ENCODE measurements at places on chromosomes 1 and 21.

DNA sequence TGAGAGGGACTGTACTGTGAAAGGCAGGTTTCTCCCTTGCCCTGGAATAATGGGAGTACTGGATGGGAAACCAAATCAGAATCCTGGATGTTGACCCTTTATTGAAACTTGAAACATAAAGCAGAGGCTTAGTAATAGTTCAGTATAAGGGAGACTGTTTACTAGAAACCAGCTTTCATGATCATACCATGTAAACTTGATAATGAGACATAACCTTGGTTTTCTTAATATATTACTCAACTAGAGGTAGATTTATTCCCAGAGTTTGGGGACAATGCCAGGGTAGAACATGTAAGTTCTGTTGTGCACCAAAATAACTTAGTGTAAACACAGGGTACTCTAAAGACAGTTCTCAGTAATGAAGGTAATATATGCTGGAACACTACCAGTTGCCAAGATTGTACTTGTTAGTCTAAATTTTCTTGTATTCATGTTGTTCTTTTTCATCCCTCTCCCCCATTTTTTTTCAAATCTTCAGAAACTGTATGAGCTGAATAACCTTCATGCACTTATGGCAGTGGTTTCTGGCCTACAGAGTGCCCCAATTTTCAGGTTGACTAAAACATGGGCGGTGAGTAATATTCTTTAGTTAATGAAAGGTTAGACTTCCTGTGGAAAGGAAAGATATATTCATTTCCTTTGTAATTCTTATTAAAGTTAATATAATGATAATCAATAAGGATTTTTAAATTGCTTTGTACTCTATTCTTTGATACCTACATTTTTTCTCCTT, 49.6 kb downstream of the ANGPTL1 start:
- DNase-seq, result no peak

GRCh38 chr1:226776975-226777374, 37.9 kb upstream of the ITPKB start:
- DNase-seq, result no peak

DNA sequence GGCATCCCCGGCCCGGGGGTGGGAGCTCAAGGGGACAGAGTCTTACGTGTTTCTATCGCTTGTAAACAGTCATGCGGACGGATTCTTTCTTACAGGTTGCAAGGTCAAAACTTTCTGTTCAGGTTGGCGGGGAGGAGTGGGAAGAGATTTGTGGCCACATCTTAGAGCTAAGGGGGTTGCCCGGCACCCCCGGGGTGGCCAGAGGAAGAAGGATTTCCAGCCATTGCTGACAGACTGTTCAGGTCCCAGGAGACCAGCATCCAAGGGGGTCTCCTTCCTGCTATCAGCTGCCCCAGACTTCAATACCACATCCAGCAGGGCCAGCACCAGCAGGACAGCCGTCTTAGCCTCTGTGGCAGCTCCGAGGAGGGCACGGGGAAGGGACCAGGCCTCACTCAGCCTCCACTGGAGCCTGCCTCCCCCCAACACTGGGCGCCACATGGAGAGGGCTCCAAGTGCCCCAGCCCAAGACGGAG, 52.0 kb downstream of the KIF21B start:
- no peak for DNase-seq

DNA sequence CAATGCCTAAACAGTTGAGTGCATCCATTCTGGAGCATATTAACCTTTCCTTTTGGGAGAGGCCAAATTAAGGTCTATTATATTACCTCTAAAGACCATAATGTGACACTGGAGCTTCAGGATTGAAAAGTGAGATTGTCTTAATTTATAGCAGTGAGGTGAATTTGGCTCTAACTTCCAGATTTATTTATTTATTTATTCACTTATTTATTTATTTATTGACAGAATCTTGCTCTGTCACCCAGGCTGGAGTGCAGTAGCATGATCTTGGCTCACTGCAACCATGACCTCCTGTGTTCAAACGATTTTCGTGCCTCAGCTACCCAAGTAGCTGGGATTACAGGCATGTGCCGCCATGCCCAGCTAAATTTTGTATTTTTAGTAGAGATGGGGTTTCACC, 19.1 kb downstream of the ZCCHC17 start:
- no peak for DNase-seq

- no peak for DNase-seq
These were observed 596.4 kb upstream of the ZRANB2 start for GRCh38 chr1:71676979-71677925.

DNA sequence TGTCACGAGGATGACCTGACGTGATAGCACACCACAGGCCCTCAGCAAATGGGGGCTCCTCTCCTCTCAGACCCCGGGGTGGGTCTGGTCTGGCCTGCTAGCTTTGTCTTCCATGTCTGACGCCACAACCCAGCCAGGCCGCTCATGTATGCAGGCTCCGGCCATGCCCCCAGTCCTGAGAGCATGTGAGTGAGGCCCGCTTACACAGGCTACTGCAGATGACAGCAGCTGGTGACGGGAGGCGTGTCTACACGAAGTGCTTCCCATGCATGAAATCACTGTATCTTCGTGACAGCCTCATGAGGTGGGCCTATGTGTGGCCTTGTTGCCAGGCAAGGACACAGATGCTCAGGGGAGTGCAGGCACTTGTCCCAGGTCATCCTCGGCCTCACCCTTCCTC, 16.4 kb downstream of the WNT4 start:
- no peak for DNase-seq

- no peak for DNase-seq
These were observed 108.7 kb downstream of the DISP1 start for GRCh38 chr1:222923506-222923905.

DNA sequence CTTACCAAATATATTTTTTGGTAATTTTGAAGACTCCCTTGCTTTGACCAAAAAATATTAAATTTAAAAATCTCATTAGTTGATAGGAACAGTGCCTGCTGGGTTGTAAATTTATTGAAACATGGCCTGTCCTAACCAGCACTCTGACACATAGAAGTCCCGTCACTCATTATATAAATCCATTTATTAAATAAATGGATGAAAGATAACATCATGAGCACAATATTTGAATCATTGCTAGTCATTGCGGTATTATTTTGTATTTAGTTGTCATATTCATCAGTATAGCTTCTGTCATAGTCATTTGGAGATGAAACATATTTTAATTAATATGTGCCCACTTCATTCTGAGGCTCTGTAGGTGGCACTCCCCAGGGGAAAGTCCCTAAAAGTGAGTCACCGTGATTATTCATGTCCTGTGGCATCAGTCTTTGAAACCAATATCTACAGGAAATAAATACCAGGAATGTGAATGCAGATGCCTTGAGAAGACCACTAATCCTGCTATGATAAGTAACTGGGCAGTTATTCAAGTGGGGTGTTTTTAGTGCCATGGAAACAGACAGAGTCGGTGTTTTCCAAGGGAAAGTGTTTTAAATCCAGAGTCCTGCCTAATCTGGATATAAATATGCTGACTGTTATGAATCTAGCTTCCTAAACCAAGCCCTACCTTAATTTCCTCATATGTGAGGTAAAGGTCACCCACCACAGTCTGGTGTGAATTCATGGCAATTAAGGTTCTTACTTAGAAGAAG, 302.0 kb downstream of the DUSP10 start:
- no peak for DNase-seq

DNA sequence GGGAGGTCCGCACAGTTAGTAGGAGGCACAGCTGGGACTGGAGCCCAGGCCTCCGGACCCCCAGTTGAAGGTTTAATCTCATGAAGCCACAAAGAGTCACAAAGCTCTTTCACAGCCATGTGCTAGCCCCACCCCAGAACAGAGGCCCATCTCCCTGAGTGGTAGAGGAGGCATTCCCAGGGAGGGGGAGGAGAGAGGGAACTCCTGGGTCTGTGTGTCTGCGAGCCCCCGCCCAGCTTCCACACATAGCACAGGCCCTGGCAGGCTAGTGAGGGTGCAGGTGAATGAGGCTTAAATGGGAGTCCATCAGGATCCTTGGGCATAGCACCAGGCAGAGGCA, 197.8 kb downstream of the MATN1 start:
- DNase-seq, result no peak

GRCh38 chr1:199394856-199395255, 632.7 kb upstream of the NR5A2 start:
- DNase-seq, result no peak

DNA sequence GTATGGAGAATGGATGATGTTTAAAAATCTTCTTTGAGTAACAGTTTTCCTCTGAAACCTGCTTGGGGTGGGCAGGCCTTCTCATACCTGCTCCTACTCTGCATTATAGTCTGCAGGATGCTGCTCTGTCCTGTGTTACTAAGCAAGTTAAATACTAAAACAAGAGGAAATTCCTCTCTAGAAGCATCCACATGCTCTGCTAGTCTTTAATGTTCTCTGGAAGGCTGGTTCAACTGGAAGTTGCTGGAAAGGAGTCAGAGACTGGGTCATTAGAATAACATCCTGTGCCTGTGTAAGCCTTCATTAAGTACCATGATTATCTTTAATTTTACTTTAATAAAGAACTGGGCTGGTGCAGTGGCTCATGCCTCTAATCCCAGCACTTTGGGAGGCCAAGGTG, 5.8 kb downstream of the SELP start:
- DNase-seq, result no peak

GRCh38 chr1:228917755-228918154, 182.5 kb downstream of the RHOU start:
- DNase-seq, result no peak

GRCh38 chr1:192575499-192576189, at the start of gene RGS1:
RGS1 (plus strand) TSS chr1:192575773; CDS start chr1:192575793, 20 bp downstream.
- peak; percentile 33 for DNase-seq

- no peak for DNase-seq
These were observed 25.8 kb downstream of the OSBPL9 start for GRCh38 chr1:51642739-51643142.

DNA sequence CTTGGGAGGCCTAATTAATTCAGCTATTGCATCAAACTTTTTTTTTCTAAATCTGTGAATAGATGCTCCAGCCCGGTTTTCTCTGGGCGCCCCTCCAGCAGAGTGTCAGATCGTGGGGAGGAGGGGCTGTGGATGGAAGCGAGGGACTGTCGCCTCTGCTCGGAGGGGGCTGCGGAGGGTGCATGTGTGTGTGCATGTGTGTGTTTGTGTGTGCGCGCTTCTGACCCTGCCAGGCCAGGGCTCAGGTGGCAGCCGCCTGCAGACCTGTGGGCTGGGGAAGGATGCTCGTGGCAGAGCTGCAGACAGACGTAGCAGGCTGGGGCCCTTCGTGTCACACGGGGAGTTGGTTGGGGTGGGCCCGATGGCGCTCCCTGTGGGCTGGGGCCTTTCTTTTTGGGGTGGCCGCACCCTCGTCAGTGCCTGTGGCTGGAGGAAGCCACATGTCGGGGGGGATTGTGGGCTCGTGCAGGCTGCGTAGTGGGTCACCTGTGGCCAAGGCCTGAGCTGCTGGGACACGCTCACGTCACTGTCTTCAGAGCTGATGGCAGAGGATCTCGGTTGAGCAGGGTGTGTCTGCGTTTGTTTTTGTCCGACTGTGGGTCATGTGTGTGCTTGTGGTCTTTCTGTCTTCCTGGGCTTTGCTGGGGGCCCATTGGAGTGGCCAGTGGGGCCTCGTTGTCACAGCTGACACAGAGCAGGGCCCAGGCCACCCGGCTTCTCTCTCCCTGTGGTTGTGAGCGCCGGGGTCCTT, 2.8 kb downstream of the SKI start:
- peak; percentile 51 for DNase-seq

DNA sequence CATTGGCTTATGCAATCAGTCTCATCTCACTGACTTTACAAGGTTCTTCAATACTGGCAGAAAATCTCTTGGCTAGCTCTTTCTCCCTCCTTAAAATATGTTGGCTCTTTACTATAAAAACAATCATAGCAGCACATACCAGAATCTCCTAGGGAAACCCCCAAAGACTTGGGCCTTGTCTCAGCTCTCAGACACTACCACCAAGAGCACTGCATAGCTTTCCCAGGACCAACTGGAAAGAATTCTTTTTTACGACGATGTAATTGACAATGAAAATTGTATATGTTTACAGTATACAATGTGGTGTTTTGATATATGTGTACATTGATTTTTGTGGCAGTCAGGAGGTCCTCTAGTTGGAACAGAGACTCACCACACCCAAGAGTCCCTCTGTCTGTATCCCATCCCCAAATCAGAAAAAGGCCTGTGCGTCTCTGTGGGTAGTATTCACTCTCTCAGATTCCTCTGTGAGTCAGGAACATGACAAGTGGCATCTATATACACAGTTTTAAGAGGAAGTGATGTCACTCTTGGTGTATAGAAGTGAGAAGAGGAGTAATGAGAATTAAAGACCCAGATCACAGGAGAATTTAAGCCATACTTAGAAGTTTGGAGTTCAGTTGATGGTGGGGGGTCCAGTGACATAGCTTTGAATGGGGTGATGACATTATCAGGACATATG, 21.1 kb downstream of the SMAP2 start:
- no peak for DNase-seq

GRCh38 chr1:228869312-228869824, 134.1 kb downstream of the RHOU start:
- DNase-seq, result no peak

DNA sequence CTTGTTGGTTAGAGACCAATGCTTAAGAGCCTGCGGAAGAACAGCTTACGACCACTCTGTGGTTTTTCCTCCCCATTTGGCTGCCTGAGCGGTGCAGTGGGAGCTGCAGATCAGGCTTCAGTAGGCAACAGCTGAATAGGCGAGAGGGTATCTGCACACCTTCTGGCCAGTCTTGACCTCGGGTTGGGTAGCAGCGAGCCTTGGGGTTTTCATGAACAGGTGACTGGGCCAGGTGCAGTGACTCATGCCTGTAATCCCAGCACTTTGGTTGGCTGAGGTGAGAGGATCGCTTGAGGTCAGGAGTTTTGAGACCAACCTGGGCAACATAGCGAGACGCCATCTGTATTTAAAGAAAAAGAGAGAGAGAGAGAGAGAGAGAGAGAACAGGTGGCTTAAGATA, 41.0 kb downstream of the NENF start:
- DNase-seq, result no peak

GRCh38 chr1:5297886-5298239, 643.5 kb downstream of the AJAP1 start:
- DNase-seq, result no peak

GRCh38 chr1:181971424-181971823, 90.1 kb downstream of the ZNF648 start:
- no peak for DNase-seq

Measured in left ventricle myocardium superior (tissue), 1 donor.